Muscle of leg (tissue), 16 donors: ENCODE measurements at places on chromosomes 7 and 10. TPM values are rescaled to one million over a fixed set of nuclear protein-coding genes. Genes with fewer than 3 reads are reported as not detected.

AMPH gene
- total RNA-seq: 7.7 TPM

DLX5 gene
- 0.13 TPM for total RNA-seq

SPDYE2B gene
- not detected for total RNA-seq

SFRP4 gene
- 55.4 TPM for total RNA-seq

FXYD4 gene
- total RNA-seq: 0.44 TPM

METTL2B gene
- 27.5 TPM for total RNA-seq

PLAU gene
- 21.4 TPM for total RNA-seq

SPACDR gene
- 1.2 TPM for total RNA-seq

OR6V1 gene
- not detected for total RNA-seq

PRR15 gene
- total RNA-seq: 0.04 TPM

OGDHL gene
- 0.31 TPM for total RNA-seq

PPP1R17 gene
- not detected for total RNA-seq

CYP2W1 gene
- 0.62 TPM for total RNA-seq

TNKS2 gene
- 26.8 TPM for total RNA-seq

HYAL4 gene
- total RNA-seq: 0.09 TPM

ECHDC3 gene
- total RNA-seq: 8.3 TPM

POM121C gene
- total RNA-seq: 12.5 TPM

STYXL1 gene
- 17.9 TPM for total RNA-seq

CFAP43 gene
- 0.27 TPM for total RNA-seq

NRP1 gene
- total RNA-seq: 107 TPM

WNT8B gene
- total RNA-seq: not detected

PTN gene
- total RNA-seq: 73.8 TPM

C10orf67 gene
- total RNA-seq: 0.04 TPM
